ENCODE measurements at places on chromosomes 5 and 9.
A peak's percentile ranks its signal among the peaks of the same experiment; 100 is the strongest.

- DNase-seq, result no peak
Measured at GRCh38 chr5:123783421-123783820, 271.4 kb downstream of the CSNK1G3 start.

DNA sequence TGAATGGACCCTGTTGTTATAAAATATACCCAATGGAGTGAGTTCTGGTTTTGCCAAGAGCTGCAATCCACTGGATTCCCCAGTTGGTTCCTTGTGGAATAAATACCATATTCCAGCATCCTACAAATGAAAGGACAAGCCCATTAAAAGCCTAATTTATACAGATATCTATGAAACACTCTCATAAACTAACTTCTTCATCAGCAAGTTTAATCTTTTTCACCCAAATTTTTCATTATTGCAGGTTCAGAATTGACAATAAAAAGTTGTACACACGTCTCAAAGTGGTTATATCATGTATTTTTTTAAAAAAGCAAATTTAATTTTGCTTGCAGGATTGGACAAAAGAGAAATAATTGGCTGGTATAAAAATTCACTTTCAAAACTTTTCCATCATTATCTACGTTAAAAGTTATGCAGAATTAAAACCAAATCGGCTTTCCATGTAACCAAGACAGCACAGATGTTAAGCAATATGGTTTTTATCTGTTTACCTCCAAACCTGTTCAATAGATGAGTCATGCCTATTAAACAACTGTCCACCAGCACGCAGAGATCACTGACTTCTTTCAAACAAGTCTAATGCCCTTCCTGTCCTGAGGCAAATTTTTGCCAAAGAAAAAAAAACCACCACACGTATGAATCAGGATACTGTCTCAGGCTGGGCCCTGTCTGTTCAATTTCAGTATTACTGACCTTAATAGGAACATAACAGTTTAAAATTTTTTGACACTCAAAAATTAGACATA lies 42.5 kb downstream of the CEMIP2 start:
- DNase-seq, result no peak

- no peak for DNase-seq
Measured at GRCh38 chr9:109775516-109775915, 4.5 kb upstream of the PALM2AKAP2 start.

- no peak for DNase-seq
Measured at GRCh38 chr5:34791761-34792244, 47.2 kb upstream of the TTC23L start.

- DNase-seq, result no peak
Measured at GRCh38 chr5:103487218-103487617, 75.4 kb downstream of the NUDT12 start.

GRCh38 chr9:113682297-113682771 lies 193.8 kb upstream of the ZNF618 start:
- peak; percentile 18 for DNase-seq

DNA sequence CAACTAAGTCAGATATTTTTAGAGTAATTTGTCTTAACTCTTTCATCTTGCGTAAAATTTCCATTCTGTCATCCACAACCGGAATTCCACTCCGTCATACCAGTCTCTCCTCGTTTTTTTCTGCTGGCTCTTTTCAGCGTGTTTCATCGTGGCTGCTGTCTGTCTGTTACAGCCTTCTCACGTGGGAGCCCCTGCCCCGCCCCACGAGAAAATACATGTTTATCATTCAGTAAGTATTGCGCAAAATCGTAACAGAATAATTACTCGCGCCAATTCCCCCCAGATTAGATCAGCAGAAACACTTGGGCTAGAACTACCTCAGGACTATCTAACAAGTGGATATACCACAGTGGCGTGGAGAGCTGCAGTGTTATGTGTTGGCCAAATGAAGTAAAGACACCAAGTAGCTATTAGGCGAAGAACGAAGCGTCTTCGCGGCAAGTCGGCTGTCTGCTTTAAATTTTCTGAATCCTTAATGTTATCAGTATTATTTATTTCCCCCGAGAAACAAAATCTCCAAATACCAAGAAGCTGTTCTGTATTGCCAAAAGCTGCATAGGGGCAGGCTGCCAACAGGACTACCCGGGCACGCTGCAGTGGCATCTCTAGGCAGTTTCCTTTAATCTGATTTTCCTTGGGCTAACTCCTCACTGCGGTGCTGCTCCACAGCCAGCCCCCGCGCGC lies 566 bp upstream of the FOCAD start:
- DNase-seq, result peak; percentile 40

GRCh38 chr5:2530609-2531008 lies 220.9 kb downstream of the IRX2 start:
- DNase-seq, result no peak

DNA sequence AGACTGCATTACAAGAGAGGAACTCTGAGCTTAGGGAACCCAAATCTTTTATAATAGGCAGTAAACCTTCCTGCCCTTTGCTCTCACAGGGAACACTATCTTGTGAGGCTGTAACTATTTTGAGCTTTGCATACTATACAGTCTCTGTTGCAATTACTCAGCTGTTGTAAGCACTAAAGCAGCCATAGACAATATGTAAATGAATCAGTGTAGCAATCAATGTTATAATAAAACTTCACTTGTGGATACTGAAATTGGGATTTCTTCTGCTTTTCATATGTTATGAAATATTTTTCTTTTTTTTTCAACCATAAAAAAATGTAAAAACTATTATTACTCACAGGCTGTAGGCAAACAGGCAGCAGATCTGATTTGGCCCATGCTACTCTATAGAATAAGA lies 16.7 kb upstream of the UBQLN1 start:
- no peak for DNase-seq

GRCh38 chr9:98406469-98406868 lies 151.0 kb upstream of the TBC1D2 start:
- DNase-seq, result no peak
